ENCODE measurements at places on chromosomes 5 and 9.

- DNase-seq, result no peak
Measured at GRCh38 chr9:87062746-87063145, 115.4 kb upstream of the GAS1 start.

- DNase-seq, result no peak
Measured at GRCh38 chr9:96078897-96079490, 203.5 kb downstream of the ERCC6L2 start.

GRCh38 chr5:121797681-121798518 lies 53.8 kb upstream of the FTMT start:
- DNase-seq, result no peak

DNA sequence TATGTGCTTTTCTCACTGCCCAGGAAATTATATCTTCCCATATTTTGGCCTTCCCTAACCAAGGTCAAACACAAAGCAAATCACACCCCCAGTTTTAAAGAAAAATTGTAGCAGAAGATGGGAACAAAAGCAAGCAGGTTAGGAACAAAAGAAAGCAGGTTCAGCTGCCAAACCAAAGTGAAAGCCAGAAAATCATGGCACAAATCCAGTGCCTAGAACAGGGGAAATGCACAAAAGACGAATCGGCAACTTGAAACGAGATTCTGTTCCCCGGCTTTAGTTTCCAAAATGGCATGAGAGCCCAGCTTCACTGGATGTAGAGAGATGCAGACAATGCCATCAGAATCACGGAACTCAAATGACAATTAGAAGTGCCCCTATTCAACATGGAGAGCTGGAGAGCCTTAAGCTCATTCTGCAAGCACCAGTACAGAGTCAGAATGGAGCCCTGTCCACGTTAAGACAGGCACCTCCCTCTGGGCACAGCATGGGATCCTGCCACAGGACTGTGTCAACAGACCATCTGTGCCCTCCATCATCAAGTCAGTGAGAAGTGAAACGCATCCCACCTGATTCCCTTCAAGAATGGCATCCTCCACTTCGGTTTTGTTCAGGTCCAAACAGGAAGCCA lies 13.8 kb downstream of the DNAH5 start:
- no peak for DNase-seq

DNA sequence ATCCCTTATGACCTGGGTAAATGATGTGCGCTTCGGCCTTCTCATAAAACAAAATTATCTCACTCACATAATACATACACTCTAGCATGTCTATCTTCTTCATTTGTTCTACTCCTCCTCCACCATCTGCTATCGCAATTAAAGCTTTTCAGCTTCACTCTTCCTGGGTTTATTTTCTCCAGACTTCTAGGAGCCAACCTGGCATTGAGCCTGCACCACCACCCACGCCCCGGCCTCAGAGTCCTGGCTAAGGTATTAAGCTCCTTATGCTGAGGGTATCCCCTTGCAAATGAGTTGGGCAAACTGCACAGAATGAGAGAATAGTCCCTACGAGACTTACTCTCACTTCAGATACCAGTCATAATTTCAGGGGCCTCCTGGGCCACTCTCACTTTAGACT lies 236.1 kb upstream of the CDH12 start:
- no peak for DNase-seq

DNA sequence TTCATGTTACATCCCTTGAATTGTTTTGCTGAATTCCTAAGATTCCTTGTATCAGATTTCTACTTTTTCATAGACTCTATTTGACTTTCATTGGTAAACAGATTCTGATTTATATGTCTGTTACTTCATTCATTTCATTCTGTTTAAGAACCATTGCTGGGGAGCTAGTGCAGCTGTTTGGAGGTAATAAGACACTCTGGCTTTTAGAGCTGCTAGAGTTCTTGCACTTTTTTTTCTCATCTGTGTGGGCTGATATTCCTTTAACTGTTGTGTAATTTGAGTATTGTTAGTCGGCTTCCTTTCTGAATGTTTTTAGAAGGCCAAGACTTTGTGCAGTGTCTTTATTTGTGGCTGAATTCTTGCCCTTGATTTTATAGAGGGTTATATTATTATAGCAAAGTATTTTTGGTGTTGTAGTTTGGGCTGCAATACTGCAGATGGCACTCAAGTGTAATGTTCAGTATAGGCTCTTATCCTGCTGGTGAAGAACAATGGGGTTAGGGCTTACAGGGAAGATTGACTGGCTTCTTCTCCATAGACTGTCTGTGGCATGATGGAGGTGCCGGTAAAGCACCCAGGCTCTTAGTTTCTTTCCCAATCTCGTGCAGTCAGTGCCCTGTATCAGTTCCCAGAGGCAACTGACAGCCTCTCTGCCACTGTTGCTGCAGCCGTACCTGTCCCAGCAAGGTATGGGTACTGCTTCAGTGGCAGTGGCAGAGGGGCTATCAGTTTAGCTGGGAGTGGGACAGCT lies 162.2 kb downstream of the OXCT1 start:
- no peak for DNase-seq

GRCh38 chr9:121884057-121884541 lies 209.0 kb downstream of the TTLL11 start:
- DNase-seq, result peak; percentile 19

GRCh38 chr9:121597698-121598166 lies 53.7 kb upstream of the DAB2IP start:
- no peak for DNase-seq

DNA sequence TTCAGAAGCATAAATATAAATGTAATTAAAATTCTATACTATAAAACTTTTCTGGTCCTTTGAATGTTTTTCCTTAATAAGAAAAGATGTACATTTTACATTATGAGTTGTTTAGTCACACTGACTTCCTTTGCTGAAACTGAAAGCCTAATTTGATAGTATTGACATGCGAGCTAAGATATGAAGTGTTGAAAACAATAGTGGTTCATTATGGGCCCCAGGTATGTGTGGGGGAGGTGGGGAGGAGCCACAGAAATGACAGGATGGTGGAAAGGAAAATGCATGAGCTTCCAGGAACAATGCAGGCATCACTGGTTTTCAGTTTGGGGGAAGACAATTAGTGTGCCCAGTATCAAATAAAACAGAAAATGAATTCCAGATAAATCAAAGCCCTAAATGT lies 35.4 kb upstream of the RLN1 start:
- no peak for DNase-seq

GRCh38 chr9:78918976-78919375 lies 622.1 kb downstream of the PSAT1 start:
- DNase-seq, result no peak

DNA sequence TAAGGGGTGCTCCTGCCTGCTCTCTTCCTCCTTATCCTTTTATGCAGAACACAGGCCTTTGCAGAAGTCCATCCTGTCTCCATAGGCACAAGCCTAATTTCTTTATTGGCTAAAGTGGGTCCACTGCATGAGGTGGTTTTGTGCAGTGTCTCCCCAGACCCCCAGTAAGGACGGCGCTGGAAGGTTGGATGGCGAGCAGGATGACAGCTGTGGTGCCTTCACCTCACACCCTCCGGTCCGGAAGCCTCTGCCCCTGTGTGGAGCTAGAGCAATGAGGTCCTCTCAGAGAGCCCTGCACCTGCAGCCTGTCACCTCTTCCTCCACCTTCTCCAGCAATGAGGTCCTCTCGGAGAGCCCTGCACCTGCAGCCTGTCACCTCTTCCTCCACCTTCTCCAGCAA lies 393.7 kb upstream of the IRX1 start:
- no peak for DNase-seq

DNA sequence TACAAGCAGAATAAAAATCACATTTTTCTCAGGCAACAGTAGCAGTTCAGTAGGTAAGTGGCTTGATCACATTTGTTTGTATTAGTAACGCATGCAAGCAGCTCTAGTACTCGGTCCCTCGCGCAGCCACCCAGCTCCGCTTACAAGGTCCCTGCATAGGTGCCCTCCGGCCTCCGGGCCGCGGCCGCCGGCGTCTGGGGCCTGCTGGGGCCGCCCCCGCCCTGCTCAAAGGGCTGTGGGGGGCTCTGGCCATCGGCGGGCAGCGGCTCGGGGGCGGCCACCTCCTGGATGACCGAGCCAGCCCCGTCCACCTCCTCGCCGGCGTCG lies 50.2 kb upstream of the UBAC1 start:
- no peak for DNase-seq

GRCh38 chr9:3830291-3830690 lies 304.5 kb upstream of the RFX3 start:
- DNase-seq, result no peak

- DNase-seq, result no peak
Measured at GRCh38 chr9:84804951-84805694, 135.6 kb downstream of the NTRK2 start.

- DNase-seq, result no peak
Measured at GRCh38 chr5:12615141-12615820, 711.0 kb upstream of the CTNND2 start.

DNA sequence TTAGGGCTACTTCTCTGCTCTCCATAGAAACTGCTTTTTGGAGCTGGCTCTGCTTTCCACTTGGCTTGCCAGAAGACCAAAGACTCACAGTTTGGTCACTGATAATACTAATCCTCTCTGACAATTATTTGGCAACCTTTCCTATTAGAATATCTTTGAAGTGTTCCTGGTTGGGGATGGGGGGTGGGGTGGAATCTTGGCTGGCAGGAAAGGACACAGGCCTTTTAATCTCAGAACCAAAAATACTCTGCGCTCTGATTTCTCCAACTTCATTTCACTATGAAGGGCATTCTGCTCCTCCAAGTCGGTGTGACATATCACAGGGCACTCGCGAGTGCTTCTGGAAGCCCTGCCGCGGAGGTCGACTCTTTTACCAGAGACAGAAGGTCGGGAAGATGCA lies 1329.0 kb upstream of the WWC1 start:
- DNase-seq, result no peak

- no peak for DNase-seq
Measured at GRCh38 chr5:21847300-21847699, 1005.8 kb downstream of the CDH12 start.

DNA sequence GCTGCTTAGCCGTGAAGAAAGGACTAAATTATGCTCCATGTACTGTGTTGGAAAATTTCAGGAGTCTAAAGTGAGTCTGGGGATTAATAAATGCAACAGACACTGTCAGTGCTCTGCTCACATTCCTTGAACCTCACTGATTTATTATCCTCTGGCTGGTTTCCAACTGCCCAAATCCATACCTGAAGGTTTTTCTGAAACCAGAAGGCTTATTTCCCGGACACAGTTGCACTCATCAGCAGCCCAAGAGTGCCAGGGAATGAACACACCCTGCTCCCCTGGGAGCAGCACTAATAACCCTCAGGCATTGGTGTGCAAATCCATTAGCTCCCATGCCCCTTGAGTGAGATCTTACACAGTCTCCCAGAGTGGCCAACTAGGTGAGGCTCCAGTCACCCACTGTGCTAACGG lies 38.7 kb downstream of the F2R start:
- DNase-seq, result no peak

DNA sequence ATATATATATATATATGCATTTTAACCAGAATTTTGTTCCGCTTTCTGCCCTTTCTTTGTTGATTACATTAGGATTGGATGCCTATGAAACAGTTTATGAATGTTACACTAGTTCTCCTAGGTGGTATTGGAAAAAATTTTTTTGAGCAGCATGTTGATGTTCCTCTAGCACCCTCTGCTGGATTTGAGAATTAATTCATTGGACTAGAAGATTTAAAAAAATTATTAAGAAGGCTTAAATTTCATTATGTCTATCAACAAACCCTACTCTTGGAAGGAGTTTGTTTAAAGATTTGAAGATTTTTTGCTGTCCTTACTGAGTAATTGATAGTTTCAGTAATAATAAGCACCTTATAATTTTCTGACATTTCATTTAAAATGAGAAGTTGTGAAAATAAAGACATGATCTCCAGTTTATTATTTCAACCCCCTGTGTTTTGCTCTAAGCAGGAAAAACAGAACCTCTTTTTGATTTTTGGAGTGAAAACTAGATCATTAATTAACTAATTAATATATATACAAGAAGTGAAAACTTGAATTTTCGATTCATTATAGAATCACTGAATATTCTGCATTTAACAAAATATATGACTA lies 89.6 kb downstream of the CCDC171 start:
- no peak for DNase-seq

GRCh38 chr9:133876144-133876543 lies 116.0 kb downstream of the VAV2 start:
- DNase-seq, result no peak

DNA sequence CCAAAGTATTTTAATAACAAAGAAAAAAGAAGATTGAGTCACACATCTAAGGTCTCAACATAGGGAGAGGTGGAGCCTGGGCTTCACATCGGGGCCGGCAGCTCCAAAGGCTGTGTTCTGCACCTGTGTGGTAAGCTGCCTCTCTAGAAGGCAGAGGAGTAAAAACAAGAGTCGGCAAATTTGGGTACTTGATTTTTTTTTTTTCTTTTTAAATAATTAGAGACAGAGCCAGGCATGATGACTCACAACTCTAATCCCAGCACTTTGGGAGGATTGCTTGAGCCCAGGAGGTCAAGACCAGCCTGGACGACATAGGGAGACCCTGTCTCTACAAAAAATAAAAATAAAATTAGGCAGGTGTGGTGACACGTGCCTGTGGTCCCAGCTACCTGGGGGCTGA lies 4.7 kb downstream of the URM1 start:
- DNase-seq, result no peak

DNA sequence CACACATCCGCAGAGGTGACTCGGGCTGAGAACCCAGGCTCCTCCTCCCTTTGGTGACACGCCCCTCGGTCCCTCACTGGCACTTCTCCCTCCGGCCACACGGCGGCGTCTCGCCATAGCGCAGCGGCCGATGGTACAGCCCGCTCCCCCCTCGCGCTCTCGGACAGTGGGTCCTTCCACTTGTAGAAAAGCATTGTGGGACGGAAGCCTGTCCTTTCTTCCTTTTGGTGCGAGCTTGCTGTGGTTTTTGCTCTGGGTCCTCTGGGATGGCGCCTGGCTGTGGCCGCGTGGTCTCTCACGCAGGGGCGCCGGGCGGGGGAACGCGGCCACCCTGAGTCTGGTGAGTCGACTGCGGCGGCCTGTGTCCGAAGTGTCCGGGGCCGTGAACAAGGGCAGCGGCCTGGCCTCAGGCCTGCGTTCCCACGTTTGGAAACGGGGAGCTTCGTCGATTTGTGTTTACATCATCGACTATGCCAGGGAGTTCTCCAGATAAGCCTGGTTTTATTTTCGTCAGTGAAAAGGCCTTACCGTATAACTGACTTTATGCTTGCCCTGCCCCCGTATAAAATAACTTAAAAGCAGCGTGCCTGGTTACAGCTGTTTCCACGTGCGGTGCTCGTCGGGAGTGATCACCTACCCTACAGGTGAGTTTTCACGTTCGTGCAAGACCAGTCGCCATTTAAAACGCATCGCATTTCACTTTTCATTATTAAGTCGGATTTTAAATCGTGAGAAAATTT lies 258.3 kb downstream of the EPB41L4A start:
- DNase-seq, result peak; percentile 88

- no peak for DNase-seq
Measured at GRCh38 chr5:80248378-80248777, 7.5 kb downstream of the SERINC5 start.

DNA sequence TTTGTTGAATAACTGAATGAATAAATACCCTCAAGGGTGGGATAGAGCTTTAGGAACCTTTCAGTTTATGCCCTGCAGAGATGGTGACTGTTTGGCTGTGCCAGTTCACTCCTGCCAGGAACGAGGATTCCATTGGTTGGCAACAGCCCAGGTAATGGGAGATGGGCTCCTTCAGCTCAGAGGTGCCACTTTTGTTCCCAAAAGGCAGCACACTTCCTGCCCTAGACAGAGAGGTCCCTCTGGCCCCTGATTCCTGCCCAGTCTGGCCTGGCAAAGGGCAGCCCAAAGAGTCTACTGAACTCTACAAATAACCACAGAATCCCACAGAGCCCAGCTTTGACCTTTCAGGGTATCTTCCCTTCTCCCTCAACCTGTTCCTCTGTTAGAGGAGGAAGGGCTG lies 1.6 kb downstream of the C9orf152 start:
- no peak for DNase-seq
